ENCODE measurements at places on chromosomes 1 and 21. TPM values are rescaled to one million over a fixed set of nuclear protein-coding genes. Genes with fewer than 3 reads are reported as not detected.

The TSEN15 gene
- total RNA-seq = 57.2 TPM

The FBXO42 gene
- 16.3 TPM for total RNA-seq

The CAPN8 gene
- total RNA-seq = not detected

The ABCA4 gene
- under 0.01 TPM for total RNA-seq

The ZBTB8A gene
- 10.6 TPM for total RNA-seq

The AMY1B gene
- not detected for total RNA-seq

The DCDC2B gene
- total RNA-seq = not detected

The PLEKHA6 gene
- 0.29 TPM for total RNA-seq

The TEDDM1 gene
- total RNA-seq = not detected

The TAS1R3 gene
- under 0.01 TPM for total RNA-seq

The UBXN10 gene
- total RNA-seq = under 0.01 TPM

The THEM5 gene
- not detected for total RNA-seq

The SAMD11 gene
- total RNA-seq = 7.7 TPM

The PLCH2 gene
- total RNA-seq = not detected

The DNASE2B gene
- total RNA-seq = not detected

The MR1 gene
- total RNA-seq = 33.0 TPM

The GJA5 gene
- not detected for total RNA-seq

The PTPRC gene
- under 0.01 TPM for total RNA-seq

The CDC42SE1 gene
- total RNA-seq = 44.8 TPM

The GBP2 gene
- 55.0 TPM for total RNA-seq

Data from osteoblast (primary cell).